ENCODE measurements at places on chromosomes 11 and 22.
A peak's percentile ranks its signal among the peaks of the same experiment; 100 is the strongest.

- no peak for DNase-seq
Observed at GRCh38 chr22:26848244-26848920, 191.0 kb downstream of the MIAT start.

DNA sequence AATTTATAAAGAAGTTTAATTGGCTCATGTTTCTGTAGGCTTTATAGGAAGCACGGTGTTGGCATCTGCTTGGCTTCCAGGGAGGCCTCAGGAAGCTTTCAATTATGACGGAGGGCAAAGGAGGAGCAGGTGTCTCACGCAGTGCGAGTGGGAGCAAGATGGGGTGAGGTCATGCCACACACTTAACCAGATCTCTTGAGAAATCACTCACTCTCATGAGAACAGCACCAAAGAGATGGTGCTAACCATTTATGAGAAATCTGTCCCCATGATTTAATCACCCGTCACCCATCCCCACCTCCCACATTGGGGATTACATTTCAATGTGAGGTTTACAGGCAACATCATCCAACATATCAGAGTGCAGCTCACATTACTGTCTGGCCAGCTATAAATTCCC is 103.5 kb downstream of the ARHGAP8 start:
- no peak for DNase-seq

- no peak for DNase-seq
Observed at GRCh38 chr11:26792941-26793340, 71.1 kb upstream of the SLC5A12 start.

DNA sequence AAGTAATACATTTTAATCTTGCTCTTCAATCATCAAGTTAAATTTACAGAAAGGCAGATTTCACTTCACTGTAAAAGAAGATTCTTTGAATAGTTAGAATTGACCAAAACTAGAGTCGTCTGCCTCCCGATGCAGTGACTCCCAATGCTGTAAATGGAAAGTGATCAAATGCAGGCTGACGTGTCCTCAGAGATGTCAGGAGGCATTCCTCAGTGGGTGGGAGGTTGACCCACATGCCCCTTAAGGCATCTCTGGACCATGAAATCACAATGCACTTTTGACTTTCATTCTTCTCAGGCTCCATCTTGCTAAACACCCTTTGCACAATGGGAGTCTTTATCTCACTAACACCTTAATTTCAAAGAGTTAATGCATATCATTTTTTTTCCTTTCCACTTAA is 19.0 kb upstream of the CECR2 start:
- no peak for DNase-seq

- no peak for DNase-seq
Observed at GRCh38 chr22:42281706-42282251, 11.3 kb upstream of the TCF20 start.

DNA sequence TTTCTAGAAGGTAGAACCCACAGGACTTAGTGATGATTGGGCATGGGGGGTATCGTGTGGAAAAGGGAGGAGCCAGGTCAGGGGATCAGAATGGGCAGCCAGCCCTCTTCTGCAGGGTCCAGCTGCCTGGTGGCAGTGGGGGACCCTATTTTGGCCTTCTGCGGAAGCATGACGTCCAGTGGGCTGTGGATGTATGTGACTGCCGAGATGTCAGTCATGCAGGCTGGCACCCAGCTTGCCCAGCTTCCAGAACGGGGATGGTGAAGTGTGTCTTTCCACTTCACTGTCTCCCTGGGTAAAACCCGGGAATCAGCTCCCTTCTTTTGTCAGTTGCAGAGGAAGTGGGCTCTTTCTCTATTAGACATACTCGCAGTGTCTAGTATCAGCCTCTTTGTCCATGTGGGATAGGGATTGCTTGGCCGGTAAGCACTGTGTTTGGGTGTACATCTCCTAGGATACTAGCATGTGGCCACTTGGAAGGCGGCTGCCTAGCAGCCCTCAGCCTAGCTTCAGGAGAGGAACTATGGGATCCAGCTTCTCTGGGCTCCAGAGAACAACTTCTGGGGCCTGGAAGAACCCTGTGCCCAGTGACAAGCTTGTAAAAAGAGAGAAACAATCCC is 51.4 kb downstream of the GRIK4 start:
- no peak for DNase-seq

GRCh38 chr22:32528984-32529982 is 54.7 kb downstream of the FBXO7 start:
- peak; percentile 51 for DNase-seq

- no peak for DNase-seq
Observed at GRCh38 chr11:6455070-6455469, 14.3 kb upstream of the HPX start.

DNA sequence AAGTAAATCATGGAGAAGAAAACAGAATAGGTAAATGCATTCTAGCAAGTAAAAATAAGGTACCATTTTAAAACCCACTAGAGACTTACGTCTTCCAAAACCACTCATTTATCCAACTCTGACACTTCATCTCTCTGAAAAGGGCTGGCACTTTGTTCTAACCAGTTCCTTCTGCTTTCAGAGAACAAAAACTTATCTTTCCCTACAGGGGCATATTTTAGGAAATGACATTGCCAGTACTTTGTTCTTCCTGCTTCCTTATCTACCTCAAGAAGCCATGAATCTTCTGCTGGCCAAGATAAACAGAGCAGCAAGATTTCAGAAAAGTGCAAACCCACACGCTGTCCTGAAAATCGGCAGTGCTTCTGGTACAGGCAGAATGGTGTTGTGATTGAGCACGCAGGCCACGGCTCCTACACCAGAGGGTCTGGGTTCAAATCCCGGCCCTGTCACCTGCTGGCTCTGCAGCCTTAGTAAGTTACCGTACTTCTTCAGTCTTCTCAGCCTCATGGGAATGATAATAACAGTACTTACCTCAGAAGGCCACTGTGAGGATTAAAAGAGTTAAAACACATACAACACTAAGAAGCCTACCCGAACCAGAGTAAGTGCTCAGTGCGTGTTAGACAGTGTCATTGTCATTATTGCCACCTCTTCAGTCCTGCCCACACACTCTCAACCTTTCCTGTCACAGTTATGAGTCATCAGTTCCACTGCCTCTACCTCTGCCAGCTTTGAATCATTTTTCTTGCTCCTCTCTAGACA is 11.0 kb downstream of the MPZL3 start:
- no peak for DNase-seq

- DNase-seq: no peak
Observed at GRCh38 chr22:39232806-39233709, 11.7 kb downstream of the PDGFB start.

- no peak for DNase-seq
Observed at GRCh38 chr11:94023856-94024255, 2.7 kb downstream of the HEPHL1 start.

DNA sequence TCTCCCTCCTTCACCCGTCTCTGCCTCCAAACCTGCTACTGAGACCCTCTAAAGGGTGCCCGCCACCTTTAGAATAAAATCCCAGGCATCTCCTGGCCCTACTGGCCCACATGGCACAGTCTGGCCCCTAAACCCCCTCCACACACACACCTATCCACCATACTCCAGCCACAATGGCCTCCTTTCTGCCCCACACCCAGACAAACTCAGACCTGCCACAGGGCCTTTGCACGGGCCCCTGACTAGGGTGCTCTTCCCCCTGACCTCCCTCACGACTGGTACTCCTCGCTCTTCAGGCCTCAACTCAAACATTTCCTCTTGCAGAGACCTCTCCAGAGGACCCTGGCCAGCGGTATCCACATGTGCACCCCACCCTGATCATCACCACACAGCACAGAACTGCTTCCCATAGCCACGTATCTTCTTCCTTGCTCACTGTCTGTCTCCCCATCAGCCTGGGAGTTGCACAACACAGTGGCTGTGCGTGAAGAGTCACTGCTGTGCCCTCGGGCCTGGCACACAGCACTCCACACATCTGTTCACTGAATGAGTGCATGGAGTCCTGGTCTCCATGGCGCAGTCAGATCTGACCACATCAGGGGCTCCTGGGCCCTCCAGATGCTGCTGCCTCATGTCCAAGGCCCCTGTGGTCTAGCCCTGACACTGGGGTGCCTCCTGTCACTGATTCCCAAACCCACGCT is 66.2 kb upstream of the TCF20 start:
- DNase-seq: no peak

DNA sequence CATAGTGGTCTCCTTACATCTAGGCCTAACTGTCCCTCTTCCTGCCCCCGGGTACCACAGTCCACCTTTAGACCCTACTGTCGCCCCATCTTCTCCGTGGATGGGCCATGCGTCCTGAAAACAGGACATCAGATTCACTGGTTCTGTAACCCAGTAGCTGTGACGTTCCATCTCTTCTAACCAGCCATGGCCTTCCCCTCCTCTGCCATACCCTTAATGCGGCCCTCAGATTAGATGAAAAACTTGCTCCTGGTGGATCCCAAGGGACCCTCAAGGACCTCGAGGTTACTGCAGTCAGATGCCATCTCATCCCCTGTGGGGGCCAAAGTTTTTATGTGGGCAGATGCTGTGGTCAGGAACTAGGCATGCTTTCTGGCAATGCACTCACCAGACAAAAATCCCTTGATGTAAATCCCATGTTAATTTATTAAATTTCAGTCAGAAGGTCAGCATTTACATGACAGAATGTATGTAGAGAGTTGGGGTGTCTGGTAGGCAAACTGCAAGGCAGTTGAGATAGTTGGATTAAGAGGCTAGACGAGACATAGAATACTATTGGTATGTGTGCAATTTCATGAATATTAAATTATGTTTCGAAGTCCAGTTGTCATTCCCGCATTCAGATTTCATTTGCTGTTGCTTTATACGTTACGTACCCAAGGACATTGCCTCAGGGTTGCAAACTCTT is 64.3 kb downstream of the WNT11 start:
- DNase-seq: no peak
